Fibroblast of lung (primary cell): ENCODE measurements at places on chromosomes 6 and 20.

DNA sequence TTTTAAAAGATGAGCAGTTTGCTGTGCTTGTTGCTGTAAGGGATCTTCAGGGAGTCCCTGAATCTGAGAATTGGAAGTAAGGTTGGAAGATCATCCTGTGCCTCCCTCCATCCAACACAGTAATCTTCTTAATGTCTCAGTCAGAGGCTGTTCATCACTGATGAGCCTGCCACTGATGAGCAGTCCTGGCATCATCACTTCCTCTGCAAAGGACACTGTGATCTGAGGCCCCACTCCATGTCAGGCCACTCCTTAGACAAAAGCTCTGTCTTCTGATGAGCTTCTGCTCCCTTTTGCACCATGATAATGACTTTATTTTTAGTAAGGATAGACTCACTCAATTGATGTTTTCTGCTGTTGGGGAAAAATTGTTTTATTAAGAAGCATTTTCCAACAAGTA, 121.0 kb downstream of the UST start:
- no peak for DNase-seq

DNA sequence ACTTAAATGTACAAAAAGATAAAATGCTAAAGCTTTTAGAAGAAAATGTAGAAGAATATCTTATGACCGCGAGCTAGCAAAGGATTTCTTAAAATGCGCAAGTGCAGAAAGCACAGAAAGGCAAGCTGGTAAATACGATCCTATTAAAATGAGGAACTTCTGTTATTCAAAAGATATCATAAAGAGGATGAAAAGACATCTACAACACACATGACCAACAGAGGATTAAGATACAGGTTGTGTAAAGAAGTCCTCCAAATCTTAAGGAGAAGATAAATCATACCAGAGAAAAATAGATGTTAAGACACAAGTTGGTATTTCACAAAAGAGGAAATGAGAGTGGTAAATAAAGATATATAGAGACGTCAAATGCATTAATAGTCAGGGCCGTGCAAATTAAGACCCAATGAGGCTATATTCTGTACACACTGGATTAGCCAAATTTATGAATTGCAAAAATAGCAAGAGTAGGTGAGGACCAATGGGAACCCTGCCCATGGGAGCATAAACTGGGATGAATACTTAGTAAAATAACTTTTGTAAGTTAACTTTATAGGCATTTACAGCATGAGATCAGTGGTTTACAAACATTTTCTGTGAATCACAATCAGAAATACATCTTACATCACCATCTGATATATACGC, 23.0 kb downstream of the APCDD1L start:
- DNase-seq, result no peak

- peak; percentile 23 for DNase-seq
Observed at GRCh38 chr20:47456952-47457724, 44.5 kb upstream of the NCOA3 start.

DNA sequence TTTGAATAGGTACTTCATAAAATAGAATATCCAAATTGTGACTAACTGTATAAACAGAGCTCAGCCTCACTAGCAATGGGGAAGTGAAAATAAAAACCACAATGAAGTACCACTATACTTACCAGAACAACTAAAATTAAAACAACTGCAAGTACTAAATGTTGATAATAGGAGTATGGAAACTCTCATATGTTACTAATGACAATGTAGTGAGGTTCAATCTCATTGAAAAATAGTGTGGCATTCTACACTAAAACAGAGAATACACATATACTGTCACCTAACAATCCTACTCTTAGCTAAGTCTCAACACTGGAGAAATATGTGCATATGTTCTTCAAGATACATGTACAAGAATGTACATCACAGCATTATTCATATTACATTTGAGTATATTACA, 132.0 kb upstream of the CARMIL1 start:
- DNase-seq, result no peak

DNA sequence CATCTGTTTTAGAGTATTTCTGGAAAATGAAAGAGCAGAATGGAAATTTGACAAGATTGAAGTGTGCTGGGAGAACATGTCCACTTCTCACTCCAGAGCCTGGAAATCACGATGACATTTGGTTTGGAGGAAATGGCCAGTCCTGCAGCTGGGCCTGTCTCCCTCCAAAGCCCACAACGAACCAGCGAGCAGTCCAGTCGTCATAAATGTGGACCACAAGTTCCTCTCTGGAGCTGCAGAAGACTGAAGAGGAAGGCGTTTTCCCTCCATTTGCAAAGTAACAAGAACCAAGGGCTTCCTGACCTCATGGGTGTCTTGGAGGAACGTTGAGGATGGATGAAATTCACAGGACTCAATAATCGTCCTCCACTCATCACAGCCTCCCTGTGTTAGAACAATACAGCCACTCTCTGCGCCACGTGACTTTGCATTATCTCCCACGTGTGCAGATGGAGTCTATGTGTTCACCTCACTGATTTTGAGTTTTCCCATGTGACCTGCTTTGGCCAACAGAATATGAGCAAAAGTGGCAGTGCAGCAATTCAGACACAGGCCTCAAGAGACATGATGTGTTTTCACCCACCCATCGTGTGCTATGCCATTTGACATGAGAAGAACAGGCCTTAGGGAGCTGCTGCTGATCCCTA, 9.1 kb upstream of the SPATS1 start:
- DNase-seq, result no peak

DNA sequence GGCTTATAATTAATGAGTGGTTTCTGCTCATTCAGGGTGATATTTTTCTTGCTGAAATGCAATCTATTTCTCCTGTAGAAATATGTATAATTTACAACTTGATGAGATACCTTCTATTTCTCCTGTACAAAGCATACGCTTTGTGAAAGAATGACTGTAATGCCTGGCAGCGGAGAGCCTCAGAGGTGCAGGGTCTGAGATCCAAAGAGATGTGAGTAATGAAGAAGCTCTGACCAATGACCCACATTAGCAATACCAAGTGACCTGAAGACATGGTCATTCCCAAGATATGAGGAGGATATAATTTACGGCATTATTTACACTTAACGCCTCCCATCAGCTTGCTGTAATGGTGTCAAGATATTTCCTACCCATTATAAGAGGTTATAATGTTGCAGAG, 98.4 kb upstream of the RAB32 start:
- DNase-seq, result no peak

DNA sequence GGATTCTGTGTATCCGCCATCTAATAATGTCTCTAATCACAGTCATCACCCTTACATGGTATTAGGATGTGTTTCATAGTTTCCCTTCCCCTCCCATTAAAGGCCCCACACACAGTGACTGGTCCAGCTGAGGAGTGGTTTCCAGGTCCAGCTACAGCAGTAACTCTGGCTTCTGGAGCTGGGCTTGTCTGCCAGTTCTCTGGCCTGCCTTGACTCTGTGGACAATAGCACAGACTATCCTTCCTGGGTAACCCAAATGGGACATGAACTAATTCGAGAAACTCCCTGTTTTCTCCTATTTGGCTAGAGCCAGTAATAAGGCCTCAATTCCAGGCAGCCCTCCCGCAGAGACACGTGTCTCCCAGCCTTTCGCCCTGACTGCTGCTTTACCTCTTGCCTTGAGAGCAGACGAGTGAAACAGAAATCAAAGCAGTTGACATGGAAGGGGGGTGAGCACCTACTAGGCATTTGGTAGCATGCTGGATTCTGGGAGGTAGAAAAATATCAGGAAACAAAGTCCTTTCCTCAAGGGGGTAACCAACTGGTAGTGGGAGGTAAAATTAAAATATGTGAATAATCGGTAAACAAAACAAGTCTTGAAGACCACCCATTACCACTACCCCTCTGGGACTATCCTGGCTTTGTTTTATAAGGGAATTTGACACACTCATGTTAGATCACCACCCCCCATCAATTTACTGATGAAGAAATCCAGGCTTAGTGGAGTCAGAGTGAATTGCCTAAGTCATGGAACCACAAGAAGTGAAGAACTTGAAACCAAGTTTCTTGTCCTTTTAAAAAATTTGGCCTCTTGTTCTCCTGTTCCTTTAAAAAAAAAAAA, 1.2 kb downstream of the TRAF3IP2 start:
- DNase-seq, result peak; percentile 86

DNA sequence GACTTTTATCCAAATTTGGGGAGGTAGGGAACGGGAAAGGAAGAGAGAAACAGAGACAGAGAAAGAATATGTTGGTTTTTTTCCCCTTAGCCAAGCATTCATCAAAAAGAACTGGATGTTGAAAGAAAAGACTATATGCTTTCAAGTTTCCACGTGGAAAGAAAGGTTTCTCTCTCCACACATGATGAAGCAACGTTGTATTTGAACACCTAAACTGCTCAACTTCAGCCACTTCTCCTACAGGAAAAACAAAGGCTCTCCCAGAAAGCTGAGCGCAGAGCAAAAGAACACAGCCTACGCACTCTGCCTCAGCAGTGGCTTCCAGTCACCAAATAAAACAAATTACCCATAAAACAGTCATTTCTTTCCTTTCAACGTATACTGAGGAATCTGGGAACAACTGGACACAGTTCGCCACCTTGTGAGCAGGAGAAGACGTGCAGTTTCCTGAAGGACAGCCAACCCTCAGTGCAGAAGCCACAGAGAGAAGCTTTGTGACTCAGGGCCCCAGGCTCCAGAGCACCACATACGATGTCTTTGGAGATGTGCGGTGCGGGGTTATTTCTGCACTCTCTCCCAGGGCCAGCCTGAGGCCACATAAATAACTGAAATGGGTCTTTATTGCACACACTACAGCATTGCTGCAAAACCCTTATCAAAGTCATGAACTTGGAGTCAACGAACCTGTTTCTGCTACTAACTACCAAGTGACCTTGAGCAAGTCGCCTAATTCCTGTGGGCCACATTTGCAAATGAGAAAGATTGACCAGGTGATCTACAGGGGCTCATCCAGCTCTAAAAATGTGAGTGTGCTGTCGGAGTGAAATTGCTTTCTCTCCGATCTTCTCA, 10.1 kb downstream of the IL17F start:
- peak; percentile 33 for DNase-seq

- no peak for DNase-seq
Observed at GRCh38 chr20:33235696-33236095, at the start of gene BPIFA1. TSS of gene BPIFA1 (plus strand) at chr20:33235996. CDS start at chr20:33237712, 1,716 bp downstream.

DNA sequence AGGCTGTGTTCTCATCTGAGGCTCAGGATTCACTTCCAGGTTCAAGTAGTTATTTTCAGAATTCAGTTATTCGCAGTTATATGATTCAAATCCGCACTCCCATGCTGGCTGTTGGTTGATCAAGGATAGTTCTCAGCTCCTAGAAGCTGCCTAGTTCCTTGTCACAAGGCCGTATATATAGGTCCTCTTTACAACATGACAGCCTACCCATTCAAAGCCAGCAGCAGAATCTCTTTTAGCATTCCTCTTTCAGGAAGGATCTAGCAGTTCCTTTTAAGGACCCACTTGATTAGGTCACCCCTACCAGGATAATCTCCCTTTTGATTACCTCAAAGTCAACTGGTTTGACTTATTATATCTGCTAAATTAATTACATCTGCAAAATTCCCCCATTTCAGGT, 23.8 kb upstream of the LAMP5 start:
- no peak for DNase-seq

GRCh38 chr6:43286980-43287716, 10.9 kb upstream of the SLC22A7 start:
- DNase-seq, result no peak

DNA sequence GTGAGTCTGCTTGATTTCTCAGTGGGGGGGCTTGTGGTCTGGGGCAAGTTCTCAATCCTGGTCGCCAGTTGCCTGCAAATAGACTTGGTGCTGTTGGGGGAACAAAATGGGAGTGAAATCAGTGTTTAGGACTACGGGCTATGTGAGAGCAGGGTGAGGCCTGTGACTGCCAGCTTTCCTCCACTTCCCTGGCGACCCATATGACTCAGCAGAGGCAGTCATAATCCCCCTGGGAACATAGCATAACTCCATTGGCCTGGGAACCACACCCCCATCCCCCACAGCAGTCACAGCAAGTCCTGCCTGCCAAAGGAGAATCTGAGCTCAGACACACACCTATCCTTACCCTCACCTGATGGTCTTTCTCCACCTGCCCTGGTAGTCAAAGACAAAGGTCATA, 387.9 kb downstream of the LMBRD1 start:
- no peak for DNase-seq

DNA sequence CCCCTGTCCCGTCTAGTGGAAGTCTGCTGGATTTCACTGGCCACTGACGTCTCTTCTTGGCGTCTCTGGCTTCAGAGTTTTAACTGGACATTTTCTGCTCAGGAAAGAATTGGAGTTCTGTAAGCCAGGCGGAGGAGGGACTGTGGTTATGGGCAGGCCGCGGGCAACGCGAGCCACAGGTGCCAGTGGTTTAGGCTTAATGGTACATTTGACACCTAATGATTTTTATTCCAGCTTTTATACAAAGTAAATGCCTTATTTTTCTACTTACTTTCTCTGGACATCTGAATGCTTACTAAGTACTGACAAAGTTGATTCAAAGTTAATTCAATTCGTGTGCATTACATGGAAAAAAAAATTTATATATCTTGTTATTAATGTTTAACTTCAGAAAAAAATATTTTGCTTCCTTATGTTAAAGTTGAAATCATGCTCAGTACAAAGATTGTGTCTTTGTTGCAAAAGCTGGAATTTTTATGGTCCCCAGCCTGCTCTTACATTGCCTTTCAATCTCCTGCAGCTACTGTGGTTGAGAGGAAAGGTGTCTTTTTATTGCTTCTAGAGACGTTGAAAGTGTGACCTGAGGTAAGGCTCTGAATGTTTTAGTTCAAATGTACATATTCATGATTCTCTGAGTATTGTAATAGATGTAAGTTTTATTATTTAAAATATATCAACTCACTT, 231.0 kb downstream of the SMOC2 start:
- DNase-seq, result no peak

- peak; percentile 75 for DNase-seq
Observed at GRCh38 chr6:89146718-89147700, 1.2 kb downstream of the PM20D2 start.

DNA sequence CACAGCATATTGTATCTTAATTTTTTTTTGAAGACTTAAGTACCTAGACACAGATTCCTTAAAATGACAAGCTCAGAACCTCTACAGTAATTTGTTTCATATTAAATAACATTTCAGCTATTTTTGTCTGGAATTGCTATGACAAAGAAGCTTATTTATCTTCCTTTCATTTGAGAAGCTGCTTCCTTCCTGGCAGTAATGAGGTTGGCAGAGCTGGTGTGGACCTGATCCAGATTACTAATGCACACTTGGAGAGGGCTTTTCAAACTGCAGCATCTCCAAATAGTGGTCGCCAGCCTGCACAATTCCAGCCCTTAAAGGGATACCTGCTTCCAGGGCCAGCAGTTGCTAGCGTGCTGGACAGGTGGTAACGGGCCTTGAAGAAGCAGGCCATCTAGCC, 12.1 kb downstream of the PTCHD4 start:
- DNase-seq, result no peak

- peak; percentile 27 for DNase-seq
Observed at GRCh38 chr6:102075539-102075938, 682.0 kb downstream of the GRIK2 start.

DNA sequence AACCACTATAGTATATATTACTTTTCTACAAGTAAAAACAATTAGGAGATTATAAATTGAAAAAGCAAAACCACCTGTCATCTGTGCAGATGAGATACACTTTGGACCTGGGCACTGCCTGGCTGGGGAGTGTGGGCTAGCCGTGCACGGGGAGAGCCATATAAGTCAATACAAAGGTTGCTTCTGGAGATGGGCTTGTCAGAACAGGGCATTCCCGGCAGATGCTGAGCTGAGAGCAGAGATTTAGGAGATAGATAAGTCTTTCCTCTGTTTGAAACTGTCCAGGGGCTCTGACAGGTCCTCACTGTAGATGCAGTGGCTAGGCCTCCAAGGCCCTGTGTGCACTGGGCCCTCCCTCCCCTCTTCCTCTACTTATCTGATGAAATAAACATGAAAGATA, 34.5 kb downstream of the CD164 start:
- no peak for DNase-seq
